ENCODE measurements at places on chromosomes 2 and 18.

- DNase-seq, result no peak
Measured at GRCh38 chr2:226002438-226002837, 602.9 kb downstream of the NYAP2 start.

- DNase-seq, result no peak
Measured at GRCh38 chr2:162242586-162243280, 512 bp downstream of the FAP start.

DNA sequence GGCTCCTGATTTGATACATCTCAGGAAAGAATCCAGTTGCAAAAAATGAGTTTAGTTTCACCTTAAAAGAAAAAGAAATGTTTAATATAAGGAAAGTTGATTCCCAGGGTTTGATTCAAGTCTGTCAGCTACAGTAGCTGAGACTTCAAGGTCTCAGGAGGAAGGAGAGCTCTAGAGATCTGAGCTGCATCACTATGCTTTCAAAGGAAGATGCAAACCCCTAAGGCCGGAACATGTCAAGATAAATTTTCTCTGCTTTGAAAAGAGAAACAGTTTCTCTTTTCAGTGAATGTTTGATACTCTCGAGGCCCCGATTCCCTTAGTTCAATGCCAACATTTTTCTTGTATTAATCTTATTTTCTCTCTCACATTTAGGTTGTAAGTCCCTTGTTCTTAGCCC, 128.6 kb downstream of the RGPD3 start:
- no peak for DNase-seq

DNA sequence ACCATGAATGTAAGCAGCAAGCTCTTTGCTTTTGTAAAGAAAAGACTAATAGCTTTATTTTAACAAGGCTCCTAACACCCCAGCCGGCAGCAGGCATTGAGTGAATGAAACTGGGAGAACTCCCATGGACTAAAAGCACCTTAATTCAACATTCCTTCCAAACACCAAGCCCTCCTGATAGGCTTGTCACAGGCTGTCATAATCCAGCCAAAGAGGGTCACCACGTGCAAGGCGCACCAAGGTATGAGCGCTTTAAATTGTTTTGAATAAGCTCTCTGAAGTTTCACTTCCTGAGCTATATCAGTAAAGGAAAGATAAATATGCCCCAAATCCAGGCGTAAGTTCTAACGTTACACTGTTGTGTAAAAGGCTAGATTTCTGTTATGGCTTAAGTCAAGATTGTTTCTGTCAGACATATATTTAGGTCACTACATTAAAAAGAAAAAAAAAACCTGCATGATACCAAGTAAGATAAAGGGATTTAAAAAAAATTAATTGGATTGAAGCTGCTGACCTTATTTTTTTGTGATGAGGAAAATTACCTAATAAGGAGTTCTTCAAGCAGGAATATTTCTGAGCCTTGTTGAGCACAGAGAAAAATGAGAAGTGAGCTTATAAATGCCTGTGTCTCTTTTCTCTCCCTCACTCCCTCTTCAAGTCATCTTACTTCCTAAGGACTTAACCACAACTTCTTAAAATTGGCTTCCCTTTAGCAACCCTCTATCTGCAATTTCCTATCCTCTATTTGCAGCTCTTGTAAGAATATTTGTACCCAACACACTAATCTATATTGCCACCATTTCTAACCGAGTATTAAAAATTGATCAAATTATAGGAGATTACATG, 136.1 kb upstream of the NRP2 start:
- DNase-seq, result no peak

GRCh38 chr2:191195021-191195420, 44.2 kb upstream of the STAT4 start:
- DNase-seq, result no peak

DNA sequence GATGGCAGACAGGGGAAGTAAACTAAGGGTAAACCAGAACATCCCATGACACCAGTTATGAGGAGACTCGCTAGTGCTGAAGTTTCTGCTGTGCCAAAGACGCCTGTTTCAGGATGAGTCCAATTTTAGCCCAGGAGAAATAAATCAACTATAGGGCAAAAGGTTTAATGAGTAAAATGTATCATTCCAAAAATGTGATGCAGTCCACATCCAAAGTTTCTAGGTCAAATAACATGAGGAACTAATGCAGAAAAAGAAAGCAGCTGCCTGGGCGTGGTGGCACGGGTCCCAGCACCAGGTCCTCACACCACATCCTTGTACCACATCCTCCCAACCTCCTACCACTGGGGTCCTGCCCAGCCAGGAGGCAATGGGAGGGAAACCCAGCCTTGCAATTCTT, 126.9 kb upstream of the CTAGE1 start:
- DNase-seq, result no peak

- DNase-seq, result no peak
Measured at GRCh38 chr2:239375278-239376061, 25.4 kb downstream of the HDAC4 start.

- DNase-seq, result no peak
Measured at GRCh38 chr2:8203364-8203763, 478.5 kb upstream of the ID2 start.

GRCh38 chr2:170846314-170846713, 29.6 kb downstream of the GAD1 start:
- no peak for DNase-seq

- DNase-seq, result no peak
Measured at GRCh38 chr18:13660510-13660909, 65.8 kb downstream of the FAM210A start.

DNA sequence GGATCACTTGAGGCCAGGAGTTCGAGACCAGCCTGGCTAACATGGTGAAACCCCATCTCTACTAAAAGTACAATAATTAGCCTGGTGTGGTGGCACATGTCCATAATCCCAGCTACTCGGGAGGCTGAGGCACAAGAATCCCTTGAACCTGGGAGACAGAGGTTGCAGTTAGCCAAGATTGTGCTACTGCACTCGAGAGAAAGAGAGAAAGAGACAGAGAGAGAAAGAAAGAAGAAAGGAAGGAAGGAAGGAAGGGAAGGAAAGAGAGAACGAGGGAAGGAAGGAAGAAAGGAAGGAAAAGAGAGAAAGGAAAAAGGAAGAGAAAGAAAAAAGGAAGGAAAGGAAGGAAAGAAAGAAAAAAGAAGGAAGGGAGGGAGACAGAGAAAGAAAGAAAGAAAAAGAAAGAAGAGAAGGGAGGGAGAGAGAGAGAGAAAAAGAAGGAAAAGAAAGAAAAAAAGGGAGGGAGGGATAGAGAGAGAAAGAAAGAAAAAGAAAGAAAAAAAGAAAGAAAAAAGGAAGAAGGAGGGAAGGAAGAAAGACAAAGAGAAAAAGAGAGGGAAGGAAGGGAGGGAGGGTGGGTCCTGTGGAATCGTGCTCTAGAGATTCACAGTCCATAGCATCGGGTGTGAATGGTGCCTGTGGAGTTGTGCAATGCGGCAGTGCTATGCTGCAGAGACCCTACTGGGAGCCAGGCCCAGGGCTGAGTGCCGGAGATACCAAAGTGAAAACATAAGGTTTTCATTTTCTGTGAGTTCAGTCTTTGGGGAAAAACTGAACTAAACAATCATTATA, 4.6 kb upstream of the SDC1 start:
- no peak for DNase-seq

DNA sequence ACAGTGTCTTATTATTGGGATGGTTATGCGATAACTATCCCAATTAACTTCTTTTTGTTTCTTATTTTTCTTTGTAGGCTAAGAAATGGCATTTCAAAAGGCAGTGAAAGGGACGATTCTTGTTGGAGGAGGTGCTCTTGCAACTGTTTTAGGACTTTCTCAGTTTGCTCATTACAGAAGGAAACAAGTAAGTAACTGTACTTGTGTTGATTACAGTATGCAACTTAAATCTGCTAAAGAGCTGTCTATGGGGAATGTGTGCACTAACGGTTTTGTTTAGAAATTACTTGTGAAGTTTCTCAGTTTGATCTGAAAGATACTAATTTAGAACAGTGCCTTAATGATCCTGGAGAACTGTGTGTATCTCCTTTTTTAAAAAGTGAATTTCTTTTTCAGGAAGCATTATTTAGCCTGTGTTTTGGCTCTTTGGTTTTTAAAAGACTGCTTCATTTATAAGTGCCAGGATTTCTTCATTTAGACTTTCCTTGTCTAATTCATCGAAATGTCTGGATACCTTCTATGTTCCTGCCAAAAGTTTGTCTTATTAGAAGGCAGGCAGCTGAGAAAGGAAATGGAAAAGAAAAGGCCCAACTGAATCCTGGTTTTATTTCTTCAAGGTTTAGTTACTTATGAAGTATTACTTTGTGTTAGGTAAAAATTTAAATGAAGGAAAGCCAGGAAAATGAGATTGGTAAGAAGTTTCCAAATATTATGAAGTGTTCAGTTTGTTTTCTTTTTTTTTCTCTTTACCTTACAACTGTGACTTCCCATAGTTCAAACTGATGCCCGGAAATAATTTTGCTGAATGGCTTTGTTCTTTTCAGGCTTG, 40.1 kb downstream of the GPD2 start:
- DNase-seq, result no peak

DNA sequence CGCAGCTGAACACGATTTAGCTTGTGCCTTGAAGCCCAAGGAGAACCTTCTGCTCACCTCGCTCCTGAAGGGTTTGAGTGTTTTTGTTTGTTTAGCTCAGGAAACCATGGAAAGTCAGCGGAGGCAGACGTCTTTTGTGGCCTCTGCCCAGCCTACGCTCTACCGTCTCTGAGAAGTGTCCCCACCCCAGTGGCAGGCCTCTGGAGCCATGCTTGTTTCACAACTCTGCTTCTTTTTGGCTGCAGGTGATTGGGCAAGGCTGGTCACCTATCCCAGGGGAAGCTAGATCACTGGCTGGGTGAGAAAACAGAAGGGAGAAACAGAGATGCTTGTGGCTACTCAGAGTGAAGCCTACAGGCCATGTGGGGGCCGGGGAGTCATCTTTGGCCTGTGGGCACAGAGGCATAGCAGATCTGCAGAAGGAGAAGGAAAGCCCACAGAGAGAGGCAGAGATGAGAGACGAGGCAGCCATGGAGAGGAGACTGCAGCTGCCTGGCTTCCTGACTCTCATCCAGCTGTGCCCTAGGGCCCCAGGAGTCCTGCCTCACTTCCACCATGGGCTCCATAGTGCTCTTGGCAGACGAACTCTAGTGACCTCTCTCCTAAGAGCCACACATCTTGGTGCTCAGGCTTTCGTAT, 50.1 kb downstream of the CIB4 start:
- no peak for DNase-seq

DNA sequence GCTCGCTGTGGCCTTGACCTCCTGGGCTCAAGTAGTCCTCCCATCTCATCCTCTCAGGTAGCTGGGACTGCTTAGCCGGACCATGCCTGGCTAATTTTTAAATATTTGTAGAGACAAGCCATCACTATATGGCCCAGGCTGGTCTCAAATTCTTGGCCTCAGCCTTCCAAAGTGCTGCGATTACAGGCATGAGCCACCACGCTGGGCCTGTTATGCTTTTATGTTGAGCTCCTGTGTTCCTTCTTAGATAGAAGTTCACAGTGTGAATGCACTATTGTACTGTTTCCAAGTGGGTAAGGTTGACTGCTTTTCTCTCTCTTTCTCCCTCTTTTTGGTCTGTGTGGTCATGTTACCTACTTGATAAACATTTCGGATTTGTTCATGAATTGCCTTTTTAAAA, 61.9 kb downstream of the SMCHD1 start:
- DNase-seq, result no peak

- peak; percentile 26 for DNase-seq
Measured at GRCh38 chr2:16718576-16719484, 53.2 kb upstream of the CYRIA start.

- no peak for DNase-seq
Measured at GRCh38 chr2:46847185-46847710, 68.4 kb downstream of the MCFD2 start.

DNA sequence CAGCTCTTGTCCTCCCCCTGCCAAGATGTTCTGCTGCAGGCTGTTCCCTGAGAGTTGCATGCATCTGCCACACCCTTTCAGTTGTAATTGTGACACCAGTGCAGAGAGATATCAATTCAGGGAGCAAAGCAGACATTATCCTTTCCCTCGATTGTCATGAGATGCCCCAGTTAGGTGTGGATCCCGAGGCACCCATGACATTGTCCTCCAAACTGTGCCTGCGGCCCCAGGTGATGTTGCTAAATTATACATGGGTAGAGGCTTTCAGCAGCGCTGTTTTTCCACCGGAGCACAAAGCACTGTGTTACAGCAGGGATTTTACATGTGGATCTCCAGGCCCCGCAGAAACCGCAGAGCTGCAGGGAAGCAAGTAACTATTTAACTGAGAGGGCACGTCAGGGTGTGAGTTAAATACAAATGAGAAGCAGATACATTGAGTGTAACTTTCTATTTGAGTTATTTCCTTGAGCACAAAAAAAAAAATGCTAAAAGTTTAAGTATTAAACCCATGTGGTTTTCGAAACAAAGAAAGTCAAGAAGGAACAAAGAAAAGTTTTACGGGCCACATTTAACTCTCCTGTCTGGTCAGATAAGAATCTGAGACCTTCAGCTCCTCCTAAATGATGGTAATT, 90.3 kb upstream of the BCL2L11 start:
- DNase-seq, result no peak

GRCh38 chr18:13620818-13621445, 105.4 kb downstream of the FAM210A start:
- DNase-seq, result no peak

DNA sequence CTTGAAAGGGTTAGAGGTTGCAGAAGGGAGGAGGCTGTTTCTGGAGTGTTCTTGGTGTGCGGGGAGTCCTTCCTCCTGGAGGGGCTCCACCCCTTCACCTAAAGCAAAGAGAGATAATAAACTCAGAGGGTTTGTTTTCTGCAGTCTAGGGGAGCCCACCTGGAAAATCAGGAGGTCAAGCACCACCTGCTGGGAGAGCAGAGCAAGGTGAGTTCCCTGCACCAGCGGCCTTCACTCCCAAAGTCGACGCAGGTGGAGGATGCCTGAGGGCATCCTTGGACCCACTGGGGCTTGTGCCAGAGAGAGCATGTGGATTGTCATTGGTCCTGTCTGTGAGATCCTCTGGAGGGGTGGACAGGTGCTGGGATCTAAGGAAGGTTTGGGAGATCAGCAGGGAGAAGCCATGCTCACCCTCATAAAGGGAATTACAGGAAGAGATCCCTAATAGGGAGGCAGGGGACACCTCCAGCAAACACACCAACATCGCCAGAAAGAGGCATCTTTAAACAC, 116.7 kb downstream of the KCNF1 start:
- no peak for DNase-seq
